ENCODE measurements at places on chromosomes 3 and 15.

DNA sequence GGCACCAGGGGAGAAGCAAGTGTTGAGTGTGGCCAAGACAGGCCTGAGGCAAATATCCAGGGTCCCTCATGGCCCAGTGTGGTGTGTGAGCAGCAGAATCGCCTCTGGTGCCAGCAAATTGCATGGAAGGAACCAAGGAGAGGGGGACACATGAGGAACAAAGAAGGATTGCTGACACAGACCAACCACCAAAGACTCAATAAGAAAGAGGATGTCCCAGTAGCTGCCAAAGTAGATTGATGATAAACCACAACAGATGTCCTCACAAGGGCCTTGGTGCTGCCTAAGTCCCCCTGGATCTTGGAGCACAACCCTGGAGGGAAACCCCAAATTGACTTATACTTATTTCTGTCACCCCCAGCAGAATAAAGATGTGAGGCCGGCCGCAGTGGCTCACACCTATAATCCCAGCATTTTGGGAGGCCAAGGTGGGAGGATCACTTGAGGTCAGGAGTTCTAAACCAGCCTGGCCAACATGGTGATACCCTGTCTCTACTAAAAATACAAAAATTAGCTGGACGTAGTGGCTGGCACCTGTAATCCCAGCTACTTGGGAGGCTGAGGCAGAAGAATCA lies 10.6 kb downstream of the SRGAP3 start:
- no peak for DNase-seq

- no peak for DNase-seq
These were observed 12.7 kb downstream of the ZBTB38 start for GRCh38 chr3:141380987-141381386.

- DNase-seq = no peak
These were observed 455.0 kb upstream of the THBS1 start for GRCh38 chr15:39125904-39126303.

DNA sequence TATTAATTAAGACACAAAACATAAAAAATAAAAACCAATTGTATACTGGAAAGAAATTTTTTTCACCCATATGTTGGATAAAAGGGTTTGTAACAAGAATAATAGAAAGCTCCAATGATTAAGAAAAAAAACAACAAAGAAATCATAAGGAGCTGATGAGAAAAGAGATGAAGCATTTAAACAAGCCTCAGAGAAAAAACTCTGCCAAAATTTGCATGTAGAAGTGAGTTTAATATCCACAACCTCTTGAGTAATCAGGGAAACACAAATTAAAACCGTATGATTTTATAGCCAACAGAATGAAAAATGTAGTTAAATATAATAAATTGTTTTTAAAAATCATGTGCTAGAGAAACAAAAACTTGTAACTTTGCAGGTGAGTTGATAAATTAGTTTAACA lies 192.9 kb downstream of the BCHE start:
- DNase-seq = no peak

DNA sequence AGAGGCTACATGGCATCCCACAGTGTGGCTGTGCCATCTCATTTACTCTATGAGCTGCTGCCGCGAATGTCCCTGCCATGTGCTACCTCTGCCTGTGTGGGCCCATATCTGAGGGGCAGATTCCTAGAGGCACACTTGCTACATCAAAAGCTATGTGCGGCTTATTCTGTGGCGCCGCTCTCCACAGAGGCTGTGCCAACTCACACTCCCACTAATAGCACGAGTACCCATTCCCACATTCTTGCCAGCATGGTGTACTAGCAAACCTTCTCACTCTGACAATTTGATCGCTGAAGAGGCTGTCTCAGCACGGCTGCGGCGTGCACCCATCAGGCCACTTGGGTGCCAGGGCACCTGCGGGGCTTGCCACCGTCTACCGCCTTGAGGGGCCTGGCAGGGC lies 31.2 kb upstream of the MUSTN1 start:
- no peak for DNase-seq

DNA sequence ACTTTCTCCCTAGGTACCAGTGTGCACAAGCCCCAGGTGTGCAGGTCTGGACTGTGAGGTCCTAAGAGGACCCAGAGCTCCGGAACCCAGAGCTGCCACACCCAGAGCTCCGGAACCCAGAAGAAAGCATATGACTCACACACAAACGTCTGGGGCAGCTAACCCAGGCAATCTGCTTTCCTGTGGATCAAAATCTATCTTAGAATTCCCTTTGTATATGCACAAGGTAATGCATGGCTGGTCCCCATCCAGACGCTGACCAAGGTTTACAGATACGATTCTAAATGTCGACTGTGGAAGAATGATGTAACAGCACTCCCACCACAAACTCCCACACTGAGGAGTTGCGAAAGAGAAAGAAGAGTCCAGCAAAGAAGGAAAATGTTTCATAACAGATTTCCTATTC lies 15.7 kb downstream of the KCNMB2 start:
- DNase-seq = no peak

DNA sequence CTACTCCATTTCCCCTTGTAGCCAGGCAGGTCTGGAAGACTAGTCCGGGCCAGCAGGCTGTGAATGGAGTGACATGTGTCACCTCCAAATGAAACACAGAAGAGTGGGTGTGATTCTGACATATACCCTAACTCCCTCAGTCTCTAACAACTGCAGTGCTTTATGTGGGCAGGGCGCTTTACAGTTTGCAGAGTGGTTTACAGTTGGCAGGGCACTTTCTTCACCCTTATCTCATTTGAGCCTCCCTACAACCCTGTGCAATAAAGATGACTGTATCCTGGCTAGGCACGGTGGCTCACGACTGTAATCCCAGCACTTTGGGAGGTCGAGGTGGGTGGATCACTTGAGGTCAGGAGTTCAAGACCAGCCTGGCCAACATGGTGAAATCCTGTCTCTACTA lies 176.3 kb downstream of the RAB11A start:
- no peak for DNase-seq

DNA sequence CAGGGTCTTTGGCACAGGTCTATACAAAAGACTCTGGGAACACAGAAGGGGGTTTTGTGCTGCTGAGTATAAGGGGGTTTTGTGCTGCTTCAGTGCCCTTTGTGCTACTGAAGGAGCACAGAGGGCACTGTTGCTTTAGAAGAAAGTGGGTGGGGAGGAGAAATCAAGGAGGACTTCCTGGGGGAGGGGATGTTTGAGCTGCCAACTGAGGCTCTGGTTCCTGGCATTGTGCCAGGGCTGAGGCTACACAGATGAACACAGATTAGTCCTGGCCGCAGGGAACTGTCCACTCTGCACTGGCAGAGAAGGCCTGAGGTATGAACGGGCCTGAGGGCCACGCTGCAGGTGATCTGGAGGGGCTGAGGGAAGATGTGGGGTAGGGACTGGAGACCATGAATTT lies 32.2 kb upstream of the SEC13 start:
- no peak for DNase-seq

GRCh38 chr3:29067007-29067406 lies 213.9 kb upstream of the RBMS3 start:
- no peak for DNase-seq

DNA sequence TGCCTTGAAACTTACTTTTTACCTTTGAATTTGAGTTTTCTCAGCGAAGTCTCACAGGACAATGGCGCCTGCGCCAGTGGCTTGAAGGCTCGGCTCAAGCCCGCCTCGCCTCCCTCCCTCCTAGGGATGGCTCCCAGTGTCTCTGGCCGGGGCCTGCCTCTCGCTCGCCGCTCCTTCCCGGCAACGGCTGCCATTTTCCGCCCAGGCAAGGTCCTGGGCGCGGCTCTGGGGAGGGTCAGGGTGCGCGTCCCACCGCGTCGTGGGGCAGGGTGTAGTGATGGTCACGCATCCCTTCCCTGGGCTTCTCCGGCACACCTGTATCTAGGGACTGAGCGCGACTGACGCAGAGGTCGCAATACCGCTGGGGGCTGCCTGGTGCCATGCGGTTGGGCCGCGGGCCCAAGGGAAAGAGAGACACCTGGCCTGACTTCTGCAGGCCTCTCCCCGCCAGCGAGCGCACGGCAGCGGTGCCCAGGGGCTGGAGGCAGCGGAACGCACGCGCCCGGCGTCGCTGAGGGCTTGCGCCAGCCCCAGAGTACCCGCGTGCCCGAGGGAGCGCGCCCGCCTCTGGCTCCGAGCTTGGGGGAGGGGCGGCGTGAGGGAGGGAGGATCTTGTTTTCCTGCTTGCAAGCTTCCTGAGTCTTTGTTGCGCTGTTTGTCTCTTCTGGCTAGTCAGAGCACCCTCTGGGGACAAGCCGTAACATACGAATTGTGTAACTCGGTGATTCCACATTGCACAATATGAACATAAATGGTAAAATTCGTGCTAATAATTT lies 20.7 kb upstream of the FEM1B start:
- peak; percentile 72 for DNase-seq

- no peak for DNase-seq
These were observed 318.0 kb upstream of the CTDSPL start for GRCh38 chr3:37543666-37544065.

DNA sequence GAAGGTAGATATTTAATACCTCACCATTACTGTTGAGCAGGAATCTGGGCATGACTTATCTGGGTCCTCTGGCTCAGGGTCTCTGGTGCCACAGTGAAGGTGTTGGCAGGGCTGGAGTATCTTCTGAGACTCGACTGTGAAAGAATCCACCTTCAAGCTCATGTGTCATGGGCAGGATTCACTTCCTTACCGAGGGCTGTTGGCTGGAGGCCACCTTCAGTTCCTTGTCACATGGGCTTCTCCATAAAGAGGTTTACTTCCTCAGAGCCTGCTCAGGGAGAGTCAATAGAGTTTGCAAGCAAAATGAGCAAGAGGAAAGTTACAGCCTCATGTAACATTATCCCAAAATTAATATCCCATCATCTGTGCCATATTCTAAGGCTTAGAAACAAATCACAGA lies 459.5 kb downstream of the NR2F2 start:
- no peak for DNase-seq

GRCh38 chr3:9770276-9770812 lies 597 bp upstream of the CAMK1 start:
- no peak for DNase-seq

GRCh38 chr15:39376371-39376909 lies 204.4 kb upstream of the THBS1 start:
- DNase-seq = no peak

DNA sequence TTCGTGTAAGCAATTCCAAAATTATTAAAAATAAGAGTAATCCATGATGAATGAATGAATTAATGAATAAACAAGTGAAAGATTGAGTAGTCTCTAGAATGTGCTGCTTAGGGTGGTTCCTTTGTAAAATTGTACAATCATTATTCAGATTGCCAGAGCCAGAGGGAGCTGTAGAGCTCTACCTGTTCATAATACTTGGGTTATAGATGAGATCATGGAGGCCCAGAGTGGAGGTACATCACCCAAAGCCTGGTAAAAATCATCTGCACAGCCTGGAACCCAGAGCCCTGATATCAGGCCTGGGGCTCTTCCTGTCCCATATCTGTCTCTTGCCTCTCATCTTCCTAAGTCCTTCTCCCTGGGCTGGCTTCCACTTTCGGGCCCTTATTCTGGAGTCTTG lies 297.2 kb downstream of the RPLP1 start:
- DNase-seq = no peak

- no peak for DNase-seq
These were observed 268.3 kb downstream of the UACA start for GRCh38 chr15:70494852-70495571.

- no peak for DNase-seq
These were observed 45.8 kb downstream of the PARP15 start for GRCh38 chr3:122623031-122623829.

DNA sequence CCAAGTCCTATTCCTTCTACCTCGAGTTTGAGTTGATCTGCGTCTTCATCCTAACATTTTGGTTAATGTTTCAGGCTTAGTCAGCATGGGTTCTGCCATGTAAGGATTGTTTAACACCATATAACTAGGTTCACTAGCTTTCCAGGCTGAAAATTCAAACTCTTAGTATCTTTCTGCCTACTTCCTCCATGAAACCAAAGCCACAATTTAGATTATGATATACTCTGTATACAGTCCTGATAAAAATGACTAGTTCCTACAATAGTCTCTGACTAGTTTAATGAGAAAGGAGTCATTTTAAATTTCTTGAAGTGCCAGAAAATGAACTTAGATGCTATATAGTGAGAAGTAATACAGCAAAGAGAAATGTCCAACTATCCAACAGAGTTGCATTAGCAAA lies 6.6 kb upstream of the BTLA start:
- no peak for DNase-seq

DNA sequence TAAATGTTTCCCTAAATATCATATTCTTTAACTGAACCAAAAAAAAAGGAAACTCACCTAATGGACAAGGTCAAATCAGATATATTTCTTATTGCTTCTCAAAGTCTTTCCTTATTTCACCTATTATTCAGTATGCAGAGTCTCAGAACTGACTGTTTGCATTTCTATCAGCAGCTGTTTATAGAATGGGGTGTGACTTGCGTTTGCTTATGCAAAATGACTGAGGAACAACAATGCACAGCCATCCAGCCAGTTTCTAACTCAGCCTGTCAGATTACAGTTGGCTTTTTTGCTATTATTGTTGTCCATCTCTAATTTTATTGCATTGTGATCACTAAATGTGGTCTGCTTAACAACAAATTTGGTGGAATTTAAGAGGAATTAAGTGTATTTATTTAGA lies 40.7 kb downstream of the RAB27A start:
- no peak for DNase-seq

GRCh38 chr3:15347737-15348110 lies 15.3 kb upstream of the SH3BP5 start:
- no peak for DNase-seq

DNA sequence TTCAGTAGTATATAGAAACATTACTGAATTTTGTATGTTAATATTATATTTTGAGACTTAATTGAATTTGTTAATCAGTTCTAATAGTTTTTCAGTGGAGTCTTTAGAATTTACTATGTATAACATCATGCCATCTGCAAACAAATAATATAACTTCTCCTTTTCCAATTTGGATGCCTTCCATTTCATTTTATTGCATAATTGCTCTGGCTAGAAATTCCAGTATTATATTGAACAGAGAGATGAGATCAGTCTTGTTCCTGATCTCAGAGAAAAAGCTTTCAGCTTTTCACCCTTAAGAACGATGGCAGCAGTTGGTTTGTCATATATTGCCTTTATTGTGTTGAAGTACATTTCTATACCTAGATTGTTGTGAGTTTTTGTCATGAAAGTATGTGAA lies 40.4 kb downstream of the OR4F15 start:
- no peak for DNase-seq

DNA sequence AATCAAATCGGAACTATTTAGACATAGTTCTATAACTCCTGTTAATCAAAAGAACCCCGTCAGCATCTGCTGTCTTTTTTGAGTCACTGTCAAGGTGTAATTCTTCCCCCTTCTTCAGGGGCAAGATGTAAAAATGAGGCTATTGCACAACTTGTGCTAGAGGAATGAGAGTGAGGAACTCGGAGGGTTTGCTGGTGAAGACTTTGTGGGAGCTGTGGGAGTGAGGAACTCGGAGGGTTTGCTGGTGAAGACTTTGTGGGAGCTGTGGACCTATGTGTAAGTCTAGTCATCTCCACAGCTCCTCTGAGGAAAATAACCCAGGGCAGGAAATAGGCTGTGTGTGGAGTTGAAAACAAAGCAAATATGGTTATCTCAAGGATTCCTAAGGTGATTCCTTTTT lies 2.5 kb upstream of the CERS3 start:
- DNase-seq = no peak

DNA sequence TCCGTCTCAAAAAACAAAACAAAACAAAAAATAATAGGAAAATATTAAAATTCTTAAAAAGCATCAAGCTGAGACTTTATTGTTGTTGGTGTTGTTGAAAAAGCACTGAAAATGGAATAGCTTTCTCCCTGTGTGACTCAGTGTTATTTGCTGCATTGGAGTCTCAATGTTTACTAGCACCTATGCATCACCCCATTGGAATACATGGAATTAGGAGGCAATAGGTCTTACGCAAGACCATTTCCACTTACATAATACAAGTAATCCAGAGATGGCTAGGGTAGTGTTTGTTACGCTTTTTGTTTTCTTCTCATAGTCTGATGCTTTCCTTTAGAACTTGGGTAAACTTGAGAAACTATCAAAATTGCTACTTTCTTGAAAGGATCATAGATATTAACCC lies 15.2 kb downstream of the GXYLT2 start:
- no peak for DNase-seq

Measured in NCI-H1436 (cell line).